Vagina (tissue), 2 donors: ENCODE measurements at places on chromosomes 5 and 9. TPM values are rescaled to one million over a fixed set of nuclear protein-coding genes. Genes with fewer than 3 reads are reported as not detected.

AMBP gene
- total RNA-seq = not detected

DBH gene
- total RNA-seq = 12.0 TPM

ROR2 gene
- 22.3 TPM for total RNA-seq

UIMC1 gene
- total RNA-seq = 42.2 TPM

TMC1 gene
- not detected for total RNA-seq

GRCh38 chr5:147234239-147234824 lies 494 bp upstream of the STK32A start:
- peak overlapping the region; percentile 80 for H3K4me3 ChIP-seq
- DNase-seq = no peak
- peak overlapping the region; percentile 74 for H3K27ac ChIP-seq

- no peak overlapping the region for H3K27ac ChIP-seq
- H3K4me1 ChIP-seq = no peaks in the 10 kb centered on the region
- no peaks in the 10 kb centered on the region for H3K27me3 ChIP-seq
- no peaks in the 10 kb centered on the region for H3K36me3 ChIP-seq
- no peak for DNase-seq
- no peak overlapping the region for H3K4me3 ChIP-seq
Observed at GRCh38 chr9:8262625-8263622, 463.3 kb upstream of the DMAC1 start.

GRCh38 chr5:32259033-32259432 lies 53.7 kb downstream of the MTMR12 start:
- peaks cover 64% of the 10 kb centered on the region for H3K36me3 ChIP-seq
- DNase-seq = no peak
- H3K4me3 ChIP-seq = no peak overlapping the region
- no peaks in the 10 kb centered on the region for H3K27me3 ChIP-seq
- H3K27ac ChIP-seq = no peak overlapping the region
- peaks cover 21% of the 10 kb centered on the region for H3K4me1 ChIP-seq

DNA sequence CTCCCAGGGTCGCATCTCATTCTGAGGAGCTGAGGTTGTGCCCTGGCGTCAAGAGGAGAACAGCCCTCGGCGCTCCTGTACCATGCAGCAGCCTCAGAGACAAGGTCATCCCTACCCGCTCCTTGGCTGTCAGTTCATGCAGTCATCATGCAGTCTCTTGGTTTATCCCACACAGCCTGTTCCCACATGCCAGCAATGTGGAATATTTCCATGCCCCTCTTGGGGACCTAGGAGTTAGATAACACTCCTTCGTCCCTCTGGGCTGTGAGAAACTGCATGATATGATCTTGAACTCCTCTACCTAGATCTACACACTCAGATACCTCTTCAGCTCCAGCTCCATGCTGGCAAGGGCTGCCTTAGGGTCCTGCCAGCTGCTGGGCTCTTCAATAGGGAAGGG lies 97.6 kb downstream of the BOD1 start:
- no peaks in the 10 kb centered on the region for H3K4me1 ChIP-seq
- no peak for DNase-seq

DNA sequence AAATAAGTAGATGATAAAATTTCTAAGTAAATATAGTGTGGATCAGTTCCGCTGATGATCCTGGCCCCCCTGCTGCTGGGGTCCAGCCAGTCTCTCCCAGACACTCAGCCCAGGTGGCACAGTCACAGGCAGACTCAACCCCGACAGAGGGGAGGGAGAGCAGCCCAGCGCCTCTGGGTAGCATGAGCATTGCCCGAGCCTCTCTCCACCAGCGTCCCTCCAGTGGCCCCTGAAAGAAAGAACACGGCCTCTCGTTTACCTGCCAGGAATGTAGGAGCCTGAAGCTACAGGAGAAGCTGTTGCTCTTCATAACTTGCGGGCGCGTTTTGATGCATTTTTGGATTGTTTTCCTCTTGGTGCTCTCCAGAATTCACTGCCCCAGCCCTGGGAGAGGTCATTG lies 68.8 kb upstream of the ICE1 start:
- H3K27ac ChIP-seq = no peak overlapping the region
- no peaks in the 10 kb centered on the region for H3K36me3 ChIP-seq
- no peak overlapping the region for H3K4me3 ChIP-seq
- DNase-seq = no peak
- H3K27me3 ChIP-seq = no peaks in the 10 kb centered on the region

DNA sequence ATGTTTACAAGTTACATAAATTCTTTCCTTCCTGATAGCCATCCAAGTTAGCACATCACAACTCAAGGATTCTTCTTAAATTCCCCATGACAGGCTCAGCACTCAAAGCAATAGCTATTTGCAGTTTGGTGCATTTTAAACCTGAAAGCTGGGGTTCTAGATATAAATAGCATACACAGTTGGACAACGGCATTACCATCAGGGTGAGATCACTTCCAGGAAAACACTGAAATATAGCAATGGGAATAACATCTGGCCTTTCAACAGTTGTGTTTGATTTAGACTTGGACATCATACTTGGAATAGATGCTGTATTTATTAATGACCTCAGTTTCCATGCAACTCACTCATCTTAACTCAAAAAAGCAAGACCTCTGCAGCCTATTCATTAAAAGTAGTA lies 24.7 kb upstream of the LECT2 start:
- H3K4me1 ChIP-seq = peaks cover 4% of the 10 kb centered on the region
- no peak overlapping the region for H3K4me3 ChIP-seq

GRCh38 chr5:17185773-17186172 lies 31.7 kb upstream of the BASP1 start:
- peaks cover 16% of the 10 kb centered on the region for H3K4me1 ChIP-seq
- no peak overlapping the region for H3K27ac ChIP-seq
- no peak overlapping the region for H3K4me3 ChIP-seq

DNA sequence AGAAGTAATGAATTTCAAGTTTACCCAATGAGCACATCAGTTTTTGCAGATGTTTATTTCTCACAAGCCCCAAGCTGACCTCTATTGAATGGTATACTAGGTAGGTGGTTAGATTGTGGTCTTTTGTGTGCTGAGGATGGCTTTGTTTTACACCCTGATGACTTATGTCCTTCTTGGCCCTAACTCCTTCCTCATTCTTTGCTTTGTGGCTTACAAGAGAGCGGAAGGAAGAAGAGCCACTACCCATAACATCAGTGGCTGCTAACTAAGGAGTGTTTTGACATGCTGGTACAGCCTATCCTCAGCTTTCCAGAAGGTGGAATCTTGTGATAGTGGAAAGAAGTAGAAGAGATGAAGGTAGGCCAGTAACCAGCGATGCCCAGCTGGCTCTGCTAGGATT lies 85.7 kb upstream of the NTRK2 start:
- DNase-seq = no peak
- no peaks in the 10 kb centered on the region for H3K27me3 ChIP-seq
- H3K36me3 ChIP-seq = no peaks in the 10 kb centered on the region
- H3K27ac ChIP-seq = no peak overlapping the region
- H3K4me3 ChIP-seq = no peak overlapping the region
- H3K4me1 ChIP-seq = no peaks in the 10 kb centered on the region

- no peak overlapping the region for H3K27ac ChIP-seq
- no peak overlapping the region for H3K4me3 ChIP-seq
- no peak for DNase-seq
- no peaks in the 10 kb centered on the region for H3K36me3 ChIP-seq
Observed at GRCh38 chr5:87912419-87912818, 356.2 kb downstream of the TMEM161B start.

- peak overlapping the region; percentile 89 for H3K27ac ChIP-seq
- H3K27me3 ChIP-seq = no peaks in the 10 kb centered on the region
- no peak for DNase-seq
- no peak overlapping the region for H3K4me3 ChIP-seq
Observed at GRCh38 chr9:94923326-94924089, 197.0 kb downstream of the AOPEP start.

DNA sequence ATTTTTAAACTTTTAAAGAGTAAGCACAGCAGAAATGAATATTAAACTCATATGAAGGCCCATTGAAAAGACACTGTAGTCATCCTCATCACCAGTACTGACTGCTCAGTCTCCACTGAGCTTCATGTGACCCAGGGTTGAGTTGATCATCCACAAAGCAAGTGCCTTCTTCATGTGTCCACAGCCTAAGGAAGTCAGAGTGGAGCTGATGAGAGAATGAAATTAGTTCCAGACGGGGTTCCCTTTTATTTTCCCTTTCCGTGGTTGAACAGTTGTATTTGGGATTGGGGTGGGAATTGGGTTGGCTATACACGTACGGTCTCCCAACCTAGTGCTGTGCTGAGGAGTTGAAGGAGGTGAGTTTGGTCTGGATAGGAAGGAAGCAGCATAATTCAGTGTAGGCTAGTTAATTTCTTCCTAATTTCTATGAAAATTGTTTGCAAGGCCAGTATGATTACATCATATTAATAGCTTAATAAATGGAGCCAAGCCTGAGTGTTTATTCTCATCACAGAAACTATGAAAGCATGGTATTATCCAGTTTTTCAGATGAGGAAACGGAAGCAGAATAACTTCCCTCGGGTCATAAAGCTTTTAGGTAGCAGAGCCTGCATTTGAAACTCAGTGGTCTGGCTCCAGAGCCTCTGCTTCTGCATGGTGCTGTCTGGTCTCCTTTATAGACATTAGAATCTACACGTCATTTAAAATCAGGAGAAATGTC lies 103.9 kb upstream of the DMRT1 start:
- H3K4me3 ChIP-seq = no peak overlapping the region
- no peak for DNase-seq
- peak overlapping the region; percentile 85 for H3K27ac ChIP-seq
- no peaks in the 10 kb centered on the region for H3K27me3 ChIP-seq
- H3K36me3 ChIP-seq = peaks cover 56% of the 10 kb centered on the region

DNA sequence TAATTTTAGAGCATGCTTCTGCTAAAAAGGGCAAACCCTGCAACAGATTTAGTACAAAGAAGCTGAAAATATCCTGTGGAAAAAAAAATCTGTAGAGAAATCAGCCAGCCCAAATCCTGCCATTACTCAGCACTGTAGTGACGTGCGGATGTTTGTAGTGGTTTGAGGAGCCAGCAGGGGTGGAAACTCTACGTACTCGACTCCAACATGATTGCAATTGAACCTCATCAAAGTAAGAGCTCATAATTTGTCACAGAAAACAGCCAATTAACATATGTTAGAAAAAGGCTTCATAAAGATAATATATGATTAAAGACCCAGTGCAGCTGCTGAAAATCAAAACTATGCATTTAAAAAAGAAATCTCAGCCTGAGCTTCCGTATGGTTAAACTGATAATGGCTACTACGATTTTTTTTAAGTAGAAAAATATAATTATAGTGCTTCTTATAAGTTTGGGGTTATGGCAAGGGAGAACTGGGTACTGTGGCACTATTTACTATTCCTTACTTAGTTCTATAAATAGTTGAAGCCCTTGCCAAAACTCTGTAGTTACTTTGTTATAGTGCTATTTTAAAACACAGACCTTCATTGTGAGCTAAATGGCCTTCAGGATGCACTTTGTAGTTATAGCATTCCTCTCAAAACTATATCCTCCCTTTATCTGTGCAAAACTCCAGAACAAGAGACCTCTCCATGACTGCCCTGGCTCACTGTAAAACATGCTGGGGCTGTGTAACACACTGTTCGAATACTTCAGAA lies 49.4 kb downstream of the MEF2C start:
- H3K4me3 ChIP-seq = no peak overlapping the region
- H3K36me3 ChIP-seq = no peaks in the 10 kb centered on the region
- no peaks in the 10 kb centered on the region for H3K27me3 ChIP-seq
